ENCODE measurements at places on chromosomes 4 and X.

- no peak for DNase-seq
- H3K27ac ChIP-seq = no peak overlapping the region
- no peaks in the 10 kb centered on the region for H3K27me3 ChIP-seq
- H3K4me1 ChIP-seq = no peaks in the 10 kb centered on the region
- H3K36me3 ChIP-seq = no peaks in the 10 kb centered on the region
Observed at GRCh38 chr4:28772066-28772465, 1911.4 kb downstream of the STIM2 start.

DNA sequence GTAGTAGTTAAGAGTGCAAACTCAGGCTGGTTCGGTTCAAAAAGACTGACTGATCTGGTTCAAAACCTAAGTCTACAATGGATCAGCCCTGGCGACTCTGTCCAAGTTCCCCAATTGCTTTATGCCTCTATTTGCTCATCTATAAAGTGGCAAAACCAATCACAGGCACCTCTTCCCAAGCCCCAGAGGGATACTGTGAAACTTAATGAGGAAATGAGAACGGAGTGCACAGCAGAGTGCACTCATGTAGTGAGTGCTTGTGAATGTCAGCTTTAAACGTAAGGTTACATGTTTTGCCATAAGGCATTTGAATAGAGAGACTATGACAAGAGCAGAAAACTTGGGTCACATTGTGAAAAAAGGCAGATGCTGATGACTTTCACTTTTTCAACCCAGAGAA, 199.7 kb upstream of the KLF3 start:
- no peak overlapping the region for H3K27ac ChIP-seq
- H3K36me3 ChIP-seq = no peaks in the 10 kb centered on the region
- no peak overlapping the region for H3K4me3 ChIP-seq
- no peaks in the 10 kb centered on the region for H3K27me3 ChIP-seq

DNA sequence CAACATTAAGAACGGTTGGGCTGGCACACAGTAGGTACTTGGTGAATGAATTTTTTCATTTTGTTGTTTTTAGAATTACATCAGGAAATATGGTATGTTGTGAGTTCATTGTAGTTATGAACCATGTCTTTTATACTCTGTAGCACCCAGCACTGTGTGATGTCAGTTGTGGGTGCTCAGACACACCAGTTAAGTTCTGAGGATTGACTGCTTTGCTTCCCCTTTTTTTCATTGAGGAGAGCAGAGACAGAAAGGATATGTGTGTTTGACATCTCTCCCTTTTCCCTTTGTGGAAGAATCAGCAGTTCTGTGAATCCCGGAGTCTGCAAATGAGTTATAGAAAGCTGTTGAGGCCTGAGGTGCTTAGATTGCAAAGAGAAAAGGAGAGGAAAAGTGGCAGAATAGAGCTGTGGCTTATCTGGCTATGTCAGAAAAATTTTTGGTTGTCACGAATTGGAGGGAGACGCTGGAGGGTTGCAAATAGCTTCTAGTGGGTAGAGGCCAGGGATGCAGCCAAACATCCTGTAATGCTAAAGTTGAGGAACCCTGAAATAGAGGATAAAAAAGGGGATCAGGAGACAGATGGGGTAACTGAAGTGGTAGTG, 13.1 kb downstream of the SMAD1 start:
- no peak for DNase-seq
- no peaks in the 10 kb centered on the region for H3K4me1 ChIP-seq
- H3K27me3 ChIP-seq = no peaks in the 10 kb centered on the region
- peak overlapping the region; percentile 12 for H3K4me3 ChIP-seq
- H3K36me3 ChIP-seq = peaks cover 3% of the 10 kb centered on the region
- no peak overlapping the region for H3K27ac ChIP-seq

DNA sequence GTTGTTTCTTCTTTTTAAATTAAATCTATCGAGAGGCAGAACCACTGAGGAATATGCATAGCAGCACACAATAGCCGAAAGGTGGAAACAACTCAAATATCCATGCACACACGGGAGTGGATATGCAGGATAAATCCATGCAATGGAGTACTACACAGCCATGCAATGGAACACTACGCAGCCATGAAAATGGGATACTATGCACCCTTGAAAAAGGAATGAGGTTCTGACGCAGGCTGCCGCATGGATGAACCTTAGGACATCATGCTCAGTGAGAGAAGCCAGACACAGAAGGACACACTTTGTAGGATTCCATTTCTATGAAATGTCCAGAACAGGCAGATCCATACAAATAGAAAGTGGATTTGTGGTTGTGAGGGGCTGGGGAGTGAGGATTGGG, 18.4 kb upstream of the P2RY8 start:
- no peak overlapping the region for H3K27ac ChIP-seq
- no peaks in the 10 kb centered on the region for H3K36me3 ChIP-seq
- H3K4me3 ChIP-seq = no peak overlapping the region
